Stimulated activated CD4-positive, alpha-beta T cell treated with anti-CD3 and anti-CD28 coated beads, TNF-alpha, amount 100 ng/mL, for 24 hours (primary cell): ENCODE measurements at places on chromosomes 7 and 10.

DNA sequence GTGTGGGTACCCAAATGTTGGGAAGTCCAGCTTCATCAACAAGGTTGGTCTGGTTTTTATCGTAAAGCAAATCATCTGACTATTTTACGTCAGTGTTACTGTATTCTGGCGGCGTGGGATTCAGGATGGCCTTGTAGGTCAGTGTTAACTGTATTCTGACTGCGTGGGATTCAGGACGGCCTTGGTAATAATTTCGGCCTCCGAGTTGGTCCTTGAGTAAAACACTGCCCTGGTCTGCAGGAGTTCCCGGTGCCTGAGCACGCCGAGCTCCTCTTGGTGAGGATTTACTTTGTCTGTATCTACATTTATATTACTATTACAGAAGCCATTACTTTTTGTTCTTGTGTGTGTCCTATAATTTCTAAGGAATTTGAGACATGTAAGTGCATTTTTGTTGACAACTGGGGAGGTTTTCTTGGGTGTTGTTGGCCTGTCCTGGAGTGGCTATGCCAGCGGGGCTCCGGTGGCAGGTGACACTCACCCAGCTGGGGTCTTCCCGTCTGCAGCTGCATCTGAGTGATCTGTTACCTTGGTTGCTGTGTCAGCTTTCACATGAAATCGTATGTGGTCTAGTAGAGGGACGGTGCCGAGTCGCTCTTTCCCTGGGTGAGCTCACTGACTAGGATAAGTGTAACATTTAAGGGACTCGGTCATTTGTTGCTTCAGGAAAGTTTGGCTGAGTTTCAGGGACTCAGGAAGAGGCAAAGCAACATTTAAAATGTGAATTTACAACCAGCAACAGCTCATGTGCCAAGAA, 9.2 kb downstream of the GTPBP4 start:
- no peak for DNase-seq

GRCh38 chr10:112847778-112848177, 102.3 kb upstream of the TCF7L2 start:
- DNase-seq: no peak

- DNase-seq: no peak
Observed at GRCh38 chr7:86790383-86790782, 146.7 kb downstream of the GRM3 start.

DNA sequence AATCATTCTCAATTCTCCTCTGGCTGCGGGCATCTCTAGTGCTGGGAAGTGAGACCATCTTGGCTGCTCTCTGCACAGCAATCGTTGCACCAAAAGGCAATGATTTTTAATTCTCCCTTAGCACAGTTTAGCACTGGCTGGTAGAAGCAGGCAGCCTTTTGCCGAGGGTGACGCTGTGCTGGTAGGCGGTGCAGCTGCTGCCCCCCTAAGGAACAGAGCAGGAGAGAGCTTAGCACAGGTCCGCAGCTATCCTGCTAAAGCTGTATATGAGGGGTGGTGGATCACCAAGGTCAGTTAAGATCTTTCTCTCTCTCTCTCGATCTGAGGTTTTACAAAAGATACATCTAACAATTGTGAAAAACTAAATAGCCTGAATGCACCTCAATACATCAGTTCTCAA, 390.1 kb downstream of the GATA3 start:
- no peak for DNase-seq

DNA sequence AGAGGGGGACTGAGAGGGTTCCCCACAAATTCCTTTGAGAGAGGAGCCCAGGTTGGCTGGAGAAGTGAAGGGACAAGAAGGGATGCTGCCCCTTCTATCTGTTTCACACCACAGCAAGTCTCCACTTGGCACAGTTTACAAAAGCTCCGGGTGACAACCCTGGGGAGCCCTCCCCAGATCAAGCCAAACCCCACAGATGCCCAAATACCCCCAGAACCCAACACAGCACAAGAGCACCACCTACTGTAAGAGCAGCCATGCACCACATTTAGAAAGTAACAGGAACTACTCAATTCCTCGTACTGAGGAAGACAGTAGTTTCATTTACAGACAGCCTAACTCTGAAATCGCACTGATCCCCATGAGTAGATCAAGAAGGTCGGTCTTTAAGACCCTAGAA, 67.8 kb upstream of the ATP6V0A4 start:
- DNase-seq: no peak

- no peak for DNase-seq
Observed at GRCh38 chr7:2157473-2158279, 75.1 kb downstream of the MAD1L1 start.

- no peak for DNase-seq
Observed at GRCh38 chr7:118059209-118059608, 124.8 kb upstream of the LSM8 start.
